Lower leg skin (tissue), 4 donors: ENCODE measurements at places on chromosomes 7 and 10. TPM values are rescaled to one million over a fixed set of nuclear protein-coding genes. Genes with fewer than 3 reads are reported as not detected.

INA gene
- total RNA-seq = 0.30 TPM

RAB18 gene
- total RNA-seq = 77.9 TPM

LDB3 gene
- total RNA-seq = 0.93 TPM

EBF3 gene
- total RNA-seq = 8.5 TPM

GRM8 gene
- total RNA-seq = not detected

POLD2 gene
- total RNA-seq = 53.5 TPM

ACTR1A gene
- 131 TPM for total RNA-seq

KNDC1 gene
- 0.59 TPM for total RNA-seq

PRPS1L1 gene
- not detected for total RNA-seq

GTPBP4 gene
- 23.2 TPM for total RNA-seq

CDC14C gene
- not detected for total RNA-seq

NCF1 gene
- total RNA-seq = 2.2 TPM

CEP55 gene
- total RNA-seq = 1.4 TPM
